ENCODE measurements at places on chromosomes 6 and 20.

- no peak for DNase-seq
These were observed 168.0 kb upstream of the PHACTR1 start for GRCh38 chr6:12548526-12548925.

- DNase-seq, result no peak
These were observed 10.6 kb upstream of the EXOC2 start for GRCh38 chr6:703552-703951.

- no peak for DNase-seq
These were observed 479.2 kb downstream of the CDH26 start for GRCh38 chr20:60437418-60437817.

DNA sequence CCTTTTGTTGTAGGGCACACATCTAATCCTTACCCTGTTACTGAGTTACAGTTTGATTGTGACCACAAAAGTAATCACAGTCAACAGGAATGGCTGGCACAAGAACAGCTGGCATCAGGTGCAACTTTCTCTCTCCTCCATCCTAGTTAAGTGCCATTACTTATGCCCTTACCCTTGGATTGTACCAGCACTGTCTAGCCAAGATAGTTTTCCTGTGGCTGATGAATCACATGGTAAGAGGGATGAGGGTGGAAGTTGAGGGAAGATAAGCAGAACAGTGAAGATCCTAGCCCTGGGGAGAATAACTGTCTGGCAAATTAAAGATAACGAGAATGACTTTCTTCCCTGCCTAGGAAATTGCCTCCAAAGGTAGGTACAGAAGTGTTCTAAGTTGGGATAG, 42.0 kb downstream of the RNF217 start:
- no peak for DNase-seq

DNA sequence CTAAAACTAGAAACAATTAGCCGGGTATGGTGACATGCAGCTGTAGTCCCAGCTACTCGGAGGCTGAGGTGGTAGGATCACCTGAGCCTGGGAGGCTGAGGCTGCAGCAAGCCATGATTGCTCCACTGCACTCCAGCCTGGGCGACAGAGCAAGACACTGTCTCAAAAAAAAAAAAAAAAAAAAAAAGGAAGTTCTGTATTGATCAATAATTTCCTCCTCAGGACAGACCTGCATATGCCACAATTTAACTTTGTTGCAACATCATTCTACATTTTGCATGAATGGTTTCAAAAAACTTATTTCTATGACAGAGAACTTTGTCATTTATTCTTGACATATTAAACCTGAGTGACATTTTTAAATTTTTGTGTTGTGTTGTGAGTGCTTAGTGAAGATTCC, 5.5 kb downstream of the DNAJC5 start:
- no peak for DNase-seq
